Activated effector memory CD4-positive, alpha-beta T cell treated with Interleukin-2 at 50 U/mL for 16 hours (primary cell): ENCODE measurements at places on chromosomes 7 and 10.

GRCh38 chr7:22551768-22552513 is 52.0 kb upstream of the STEAP1B start:
- no peak for DNase-seq

DNA sequence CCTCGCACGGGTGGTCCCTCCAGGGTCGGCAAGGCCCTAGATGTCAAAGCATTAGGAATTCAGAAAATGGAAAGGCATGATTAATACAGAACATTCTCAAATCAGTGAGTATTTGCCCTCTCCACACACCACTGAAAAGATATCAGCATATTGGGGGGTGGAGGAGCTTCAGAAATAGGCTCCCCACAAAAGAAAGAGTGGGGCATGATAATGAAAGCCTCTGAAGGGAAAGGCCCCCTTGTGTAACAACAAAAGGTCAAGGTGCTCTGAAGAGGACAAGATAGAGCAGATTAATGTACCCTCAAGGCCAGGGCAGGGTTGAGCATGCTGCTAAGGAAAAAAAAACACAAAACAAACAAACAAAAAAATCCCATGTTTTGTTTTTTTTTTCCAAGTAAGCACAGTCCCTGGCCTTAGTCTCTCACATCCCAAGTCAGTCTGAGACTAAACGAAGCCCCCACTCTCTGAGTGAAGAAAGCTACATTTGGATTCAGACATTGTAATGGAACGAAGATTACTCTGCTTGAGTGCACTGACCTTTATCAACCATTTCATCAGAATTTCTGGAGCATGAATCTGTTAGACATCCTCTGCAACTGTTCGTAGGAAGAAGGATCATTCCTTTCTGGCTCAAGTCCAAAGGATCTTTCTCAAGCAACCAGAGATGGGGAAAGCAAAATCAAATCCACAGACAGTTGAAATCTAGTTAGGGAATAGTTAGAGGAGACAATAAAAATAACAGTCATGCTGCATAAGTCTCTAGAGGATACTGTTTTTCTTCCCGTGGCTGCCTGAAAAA is 27.4 kb upstream of the DGKI start:
- no peak for DNase-seq

DNA sequence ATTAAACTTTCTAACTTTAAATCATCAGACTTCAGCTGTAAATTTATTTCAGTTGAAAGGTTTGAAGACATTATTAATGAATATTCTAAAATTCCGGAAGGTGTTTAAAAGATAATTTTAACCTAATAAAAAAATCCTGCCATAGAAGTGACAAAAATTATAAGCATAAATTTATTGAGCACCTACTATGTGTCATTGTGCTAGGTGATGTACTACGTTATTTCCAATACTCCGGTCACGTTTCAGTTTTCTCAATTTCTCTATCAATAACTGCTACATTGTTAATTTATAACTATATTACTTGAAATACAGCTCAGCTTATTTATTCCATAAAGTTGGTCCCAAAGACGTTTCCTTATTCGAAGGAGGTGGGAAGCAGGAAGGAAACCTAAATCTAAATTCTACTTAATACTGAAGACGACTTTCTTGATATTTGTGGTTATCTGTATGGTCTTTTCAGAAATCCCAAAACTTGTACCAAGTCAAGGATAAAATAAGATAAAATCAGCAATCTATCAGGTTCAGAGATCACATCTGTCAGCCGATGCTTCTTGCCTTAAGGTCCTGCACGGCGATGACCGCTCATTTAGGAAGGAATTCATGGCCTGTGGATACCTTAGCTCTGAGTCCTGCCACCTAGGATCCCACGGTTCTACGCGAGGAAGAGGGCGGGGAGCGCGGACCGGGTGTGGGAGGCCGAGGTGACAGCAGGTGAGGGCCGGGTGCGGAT is 1.2 kb upstream of the ZEB1 start:
- no peak for DNase-seq

DNA sequence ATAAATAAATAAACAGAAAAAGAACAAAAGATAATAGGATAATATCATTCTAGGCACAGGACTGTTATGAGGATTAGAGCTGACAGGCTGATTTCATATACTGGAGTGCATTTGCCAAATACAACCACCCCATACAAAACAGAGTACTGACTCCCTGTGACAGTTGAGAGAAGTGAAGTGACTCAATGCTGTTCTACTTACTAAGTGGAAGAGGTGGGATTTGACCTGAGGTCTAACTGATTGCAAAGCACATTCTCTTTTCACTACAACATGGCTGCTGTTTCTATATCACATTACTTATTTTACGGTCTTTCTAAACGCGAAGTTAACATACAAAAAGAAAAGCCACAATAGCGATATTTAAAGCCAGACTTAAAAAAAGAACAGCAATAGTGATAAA is 51.4 kb downstream of the ITGB1 start:
- DNase-seq: no peak

DNA sequence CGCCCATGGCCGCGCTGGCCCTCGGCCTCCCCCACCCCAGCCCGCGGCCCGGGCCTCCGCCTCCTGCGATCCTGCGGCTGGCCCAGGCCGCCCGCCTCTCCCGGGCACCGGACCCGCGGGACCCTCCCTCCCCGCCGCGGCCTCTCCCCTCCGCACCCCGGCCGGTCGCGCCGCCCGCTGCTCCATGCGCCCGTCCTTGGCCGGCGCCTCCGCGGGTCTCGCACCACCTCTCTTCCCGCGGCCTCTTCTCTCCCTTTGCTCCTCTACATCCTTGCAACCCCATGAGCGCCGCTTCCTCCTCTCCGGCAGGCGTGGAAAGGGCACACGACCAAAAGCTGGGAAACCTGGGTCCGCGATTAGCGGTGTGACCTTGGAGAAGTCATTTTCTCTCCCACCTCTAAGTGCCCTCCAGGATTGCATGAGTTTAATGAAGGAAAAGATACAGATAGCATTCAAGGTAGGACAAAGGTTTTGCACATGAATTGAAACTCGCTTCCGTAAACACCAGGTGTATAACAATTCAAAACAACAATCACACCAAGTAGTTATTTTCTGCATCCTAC is 448 bp upstream of the SRPK2 start:
- peak; percentile 20 for DNase-seq

GRCh38 chr10:4595719-4596319 is 230.2 kb upstream of the AKR1E2 start:
- DNase-seq: no peak

GRCh38 chr7:122306320-122307227 is 2.0 kb upstream of the FEZF1 start:
- DNase-seq: no peak

- DNase-seq: no peak
These were observed 6.9 kb upstream of the CREB3L2 start for GRCh38 chr7:138008588-138009349.

GRCh38 chr10:71713135-71714030 is 6.2 kb downstream of the C10orf105 start:
- peak; percentile 32 for DNase-seq

DNA sequence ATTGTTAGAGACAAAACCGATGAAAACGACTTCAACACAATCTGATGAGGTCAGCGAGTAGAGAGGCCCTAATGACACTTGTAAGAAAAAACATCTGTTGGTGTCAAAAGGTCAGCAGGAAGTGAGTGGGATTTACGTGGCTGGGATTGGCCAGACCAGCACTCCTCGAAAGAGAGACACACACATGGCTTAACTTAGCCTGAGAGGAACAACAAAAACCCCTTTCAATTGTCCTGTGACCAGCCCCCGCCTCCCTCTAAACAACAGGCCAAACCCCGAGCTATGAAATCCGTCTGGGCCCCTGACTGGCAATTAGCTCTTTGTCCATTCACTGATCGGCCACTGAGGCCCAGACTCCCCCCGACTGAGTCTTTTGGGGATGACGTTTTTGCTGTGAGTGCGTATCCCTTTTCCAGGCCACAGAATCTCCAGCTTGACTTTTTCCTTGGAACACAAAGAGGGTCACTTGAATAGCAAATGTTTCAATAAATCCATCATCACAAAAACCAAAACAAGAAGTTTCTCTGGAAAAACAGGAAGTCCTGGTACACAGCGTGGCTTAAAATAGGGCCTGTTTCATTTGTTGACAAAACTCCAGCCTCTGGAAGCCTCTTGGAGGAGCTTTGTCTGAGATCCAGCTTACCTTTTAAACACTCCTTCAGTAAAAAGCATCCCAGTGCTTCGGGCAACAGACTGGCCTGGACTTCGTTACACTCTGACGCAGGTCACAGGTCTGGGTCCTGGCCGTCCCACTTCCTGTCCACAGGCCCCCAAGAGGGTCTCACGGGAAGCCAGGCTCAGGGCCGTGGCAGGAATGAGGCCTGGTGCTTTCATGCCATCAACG is 103.0 kb downstream of the CTBP2 start:
- no peak for DNase-seq

- DNase-seq: no peak
These were observed 181.3 kb downstream of the RNLS start for GRCh38 chr10:88401671-88402347.

- DNase-seq: no peak
These were observed 6.8 kb upstream of the HECW1 start for GRCh38 chr7:43105521-43106120.

- DNase-seq: no peak
These were observed 37.9 kb downstream of the GRK5 start for GRCh38 chr10:119245272-119245671.

GRCh38 chr10:9853405-9854355 is 1164.0 kb upstream of the CELF2 start:
- DNase-seq: no peak

GRCh38 chr10:34177445-34177844 is 637.7 kb downstream of the PARD3 start:
- DNase-seq: no peak

- no peak for DNase-seq
These were observed 20.4 kb downstream of the CSGALNACT2 start for GRCh38 chr10:43158636-43159035.

DNA sequence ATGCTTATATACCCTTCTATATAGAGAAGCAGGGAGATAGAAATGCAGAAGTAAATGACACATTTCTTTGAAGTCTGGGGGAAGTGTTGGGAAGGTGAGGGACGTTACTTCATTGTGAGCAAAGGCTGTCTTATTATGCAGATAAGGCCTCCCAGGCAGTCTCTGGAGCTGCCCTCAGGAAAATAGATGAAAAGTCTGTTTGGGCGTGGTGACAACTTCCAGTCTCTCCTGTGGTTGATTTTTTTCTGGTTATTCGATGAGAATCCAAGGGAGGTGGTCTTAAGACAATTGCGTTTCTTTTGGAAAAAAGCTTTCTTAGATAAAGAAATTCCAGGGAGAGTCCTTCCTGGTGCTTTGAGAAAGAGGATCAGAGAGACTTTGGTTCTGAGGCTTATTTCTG is 84.0 kb downstream of the NEUROD6 start:
- DNase-seq: no peak

- no peak for DNase-seq
These were observed 146.6 kb downstream of the CTNNA3 start for GRCh38 chr10:67549390-67549789.

DNA sequence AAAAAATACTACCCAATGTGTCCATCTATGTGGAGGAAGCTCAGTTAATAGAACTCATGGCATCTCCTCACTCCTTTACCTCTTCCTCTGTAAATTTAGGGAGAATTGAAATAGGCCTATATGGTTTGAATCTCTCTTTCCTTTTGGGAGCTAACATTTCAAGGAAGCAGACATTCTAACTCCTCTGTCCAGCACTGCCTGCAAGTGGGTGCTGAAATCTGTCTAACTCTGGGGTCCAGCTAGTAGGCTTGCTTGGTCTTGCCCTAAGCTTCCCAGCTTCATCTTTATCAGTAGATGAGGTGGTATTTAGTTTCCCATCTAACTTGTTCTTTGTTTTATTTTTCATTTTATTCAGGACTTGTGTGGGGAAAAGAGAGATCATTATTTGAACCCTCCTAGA is 23.2 kb downstream of the CYCS start:
- DNase-seq: no peak

- DNase-seq: no peak
These were observed 100.3 kb downstream of the CTBP2 start for GRCh38 chr10:125060026-125060425.

GRCh38 chr7:6160191-6160623 is 112.2 kb downstream of the CYTH3 start:
- DNase-seq: no peak

DNA sequence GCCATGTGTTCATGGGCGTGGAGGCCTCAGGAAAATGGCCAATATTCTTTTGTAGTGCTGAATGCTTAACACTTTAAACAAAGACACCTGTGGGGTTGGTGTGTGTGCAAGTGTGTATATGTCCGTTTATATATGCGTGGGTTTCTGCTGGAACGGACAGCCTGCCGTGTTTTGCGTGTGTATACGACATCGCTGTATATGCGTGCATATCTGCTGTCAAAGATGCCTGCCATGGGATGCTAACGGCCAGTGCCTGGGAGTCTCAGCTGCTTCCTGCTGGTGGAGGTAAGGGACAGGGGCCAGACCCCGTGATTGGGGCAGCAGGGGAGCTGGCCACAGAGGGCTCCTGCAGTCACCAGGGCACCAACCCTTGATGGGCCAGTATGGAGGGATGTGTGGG is 216.3 kb upstream of the SHH start:
- no peak for DNase-seq

- no peak for DNase-seq
These were observed 26.4 kb downstream of the SLC16A9 start for GRCh38 chr10:59682986-59683937.

- DNase-seq: no peak
These were observed 79.0 kb downstream of the KIAA1549 start for GRCh38 chr7:138902161-138902560.

GRCh38 chr7:134686786-134687185 is 40.1 kb downstream of the BPGM start:
- DNase-seq: no peak

GRCh38 chr7:517774-518629 is 1.6 kb downstream of the PDGFA start:
- DNase-seq: no peak

DNA sequence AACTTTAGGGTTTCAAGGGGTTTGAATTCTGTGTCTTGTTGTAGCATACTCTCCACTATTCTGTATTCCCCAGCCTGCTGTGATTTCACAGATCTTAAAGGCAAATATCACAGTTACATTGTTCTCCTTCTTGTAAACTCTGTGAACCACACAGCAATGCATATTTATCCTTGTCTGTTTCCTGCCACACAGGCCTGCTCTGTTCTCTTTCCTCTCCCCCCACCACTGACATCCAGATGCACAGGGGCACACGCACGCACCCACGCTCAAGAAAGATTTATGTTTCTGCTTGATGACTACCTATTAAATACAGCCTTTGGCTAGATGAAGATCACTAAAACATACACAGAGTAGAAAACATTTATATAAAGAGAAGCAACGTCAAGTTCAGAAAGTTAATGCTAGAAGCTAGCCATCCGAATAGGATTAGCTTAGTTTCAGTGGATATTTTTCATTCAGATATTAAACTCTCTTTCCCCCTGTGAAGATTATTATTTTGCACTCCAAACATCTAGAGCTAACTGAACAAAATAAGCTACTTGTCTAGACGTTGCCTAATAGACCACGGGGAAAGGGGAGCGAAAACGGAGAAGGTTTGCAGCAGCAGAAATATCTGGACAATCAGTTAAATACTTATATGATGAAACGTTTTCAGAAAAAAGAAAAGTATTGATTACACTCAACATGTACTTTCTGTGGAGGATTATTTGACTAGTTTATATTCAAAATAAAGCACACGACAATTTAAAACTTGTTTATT is 193.1 kb upstream of the SEMA3C start:
- DNase-seq: no peak

GRCh38 chr7:111172564-111173257 is 81.8 kb downstream of the LRRN3 start:
- DNase-seq: no peak
